Endothelial cell of coronary artery (primary cell): ENCODE measurements at places on chromosomes 6 and 20. TPM values are rescaled to one million over a fixed set of nuclear protein-coding genes. Genes with fewer than 3 reads are reported as not detected.

Gene CST2
- not detected in 2 replicates for total RNA-seq

Gene FAM120B
- total RNA-seq, result 11.4 and 12.8 TPM in 2 replicates

Gene C20orf141
- not detected in 2 replicates for total RNA-seq

Gene MAPK13
- total RNA-seq, result 0.99 and 4.1 TPM in 2 replicates

Gene BMP2
- 6.7 and 16.6 TPM in 2 replicates for total RNA-seq

Gene MAS1
- not detected in 2 replicates for total RNA-seq

Gene HS3ST5
- total RNA-seq, result not detected in 2 replicates
